ENCODE measurements at places on chromosomes 1 and 21.

GRCh38 chr1:157562515-157562914, 10.2 kb upstream of the FCRL5 start:
- H3K4me3 ChIP-seq: no peak overlapping the region
- H3K27ac ChIP-seq: no peak overlapping the region
- H3K36me3 ChIP-seq: no peaks in the 10 kb centered on the region

- no peak overlapping the region for H3K27ac ChIP-seq
- peaks cover 5% of the 10 kb centered on the region for H3K4me1 ChIP-seq
- peaks cover 4% of the 10 kb centered on the region for H3K36me3 ChIP-seq
- H3K4me3 ChIP-seq: no peak overlapping the region
Observed at GRCh38 chr1:21379571-21379970, 60.4 kb upstream of the NBPF3 start.

- H3K4me1 ChIP-seq: peaks cover 35% of the 10 kb centered on the region
- H3K27me3 ChIP-seq: no peaks in the 10 kb centered on the region
- no peak overlapping the region for H3K27ac ChIP-seq
Observed at GRCh38 chr1:235079443-235080296, 49.0 kb downstream of the TOMM20 start.

- H3K4me3 ChIP-seq: no peak overlapping the region
- no peak overlapping the region for H3K27ac ChIP-seq
- no peaks in the 10 kb centered on the region for H3K36me3 ChIP-seq
- no peaks in the 10 kb centered on the region for H3K27me3 ChIP-seq
Observed at GRCh38 chr1:110337704-110338308, 1.4 kb upstream of the RBM15 start.

DNA sequence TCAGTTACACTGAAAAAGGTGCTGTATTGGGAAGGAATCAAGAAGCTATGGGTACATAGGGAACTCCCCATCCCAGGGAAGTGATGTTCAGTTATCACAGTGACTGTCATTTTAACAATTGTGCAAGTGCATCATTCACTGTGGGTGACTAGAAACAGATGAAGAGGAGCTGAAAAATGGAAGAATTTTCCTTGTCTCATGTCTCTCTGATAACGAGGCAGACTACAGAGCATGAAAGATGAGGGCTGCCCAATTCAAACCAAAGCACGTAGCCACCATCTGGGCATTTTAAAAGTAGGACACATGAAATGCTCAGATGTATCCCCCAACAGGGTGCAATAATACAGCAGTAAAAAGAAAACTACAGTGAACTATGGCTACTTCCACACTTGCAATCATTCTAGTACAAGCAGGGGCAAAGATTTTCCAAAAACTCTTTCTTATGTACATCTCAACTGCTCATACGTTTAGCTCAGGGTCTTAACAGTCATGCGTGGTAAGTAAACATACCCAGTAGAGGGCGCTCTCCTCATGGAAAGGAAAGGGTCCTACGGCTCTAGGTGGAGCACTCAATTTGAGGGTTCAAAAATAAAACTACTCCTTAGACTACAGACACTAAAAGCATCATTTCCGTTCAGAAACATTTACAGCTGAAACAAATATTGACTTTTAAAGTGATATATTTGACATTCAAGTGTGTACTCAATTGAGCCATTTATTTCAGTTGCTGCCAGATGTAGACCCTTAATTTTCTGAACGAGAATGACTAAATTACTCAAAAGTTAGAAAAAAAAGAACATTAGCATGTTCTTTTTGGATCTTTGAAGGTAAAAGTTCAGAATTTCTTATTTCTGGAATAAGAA, 143.2 kb downstream of the KCTD3 start:
- H3K4me3 ChIP-seq: no peak overlapping the region
- H3K4me1 ChIP-seq: no peaks in the 10 kb centered on the region
- H3K27me3 ChIP-seq: no peaks in the 10 kb centered on the region
- no peak for DNase-seq
- no peaks in the 10 kb centered on the region for H3K36me3 ChIP-seq

DNA sequence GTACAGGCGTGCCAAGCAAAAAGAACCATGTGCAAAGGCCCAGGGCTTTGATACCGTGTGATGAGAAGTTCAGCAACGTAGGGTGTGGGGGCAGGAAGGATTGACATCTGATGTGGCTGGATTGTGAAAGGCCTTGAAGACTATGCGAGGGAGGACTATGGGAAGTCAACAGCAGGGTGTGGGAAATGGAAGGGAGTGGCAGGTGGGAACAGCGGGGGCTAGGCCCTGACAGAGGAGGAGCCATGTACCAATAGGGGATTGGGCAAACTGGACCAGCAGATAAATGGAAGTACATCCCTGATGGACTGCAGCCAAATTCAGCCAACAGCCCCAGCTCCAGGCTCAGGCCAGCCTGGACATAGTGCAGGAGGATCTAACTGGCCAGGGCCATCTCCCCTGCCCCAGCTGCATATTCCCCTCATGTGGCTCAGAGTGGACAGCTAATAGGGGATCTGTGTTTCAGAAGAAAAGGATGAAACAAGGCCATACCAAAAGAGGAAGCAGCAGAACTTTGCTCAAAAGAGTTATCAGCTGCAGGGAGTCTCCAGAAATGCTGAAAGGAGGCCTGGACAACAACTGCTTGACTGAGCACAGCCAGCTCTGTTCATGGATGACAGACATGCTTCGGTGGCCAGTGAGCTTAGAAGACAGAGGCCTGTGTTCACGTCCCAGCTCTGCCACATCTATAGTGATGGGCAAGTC, 140.2 kb upstream of the SGIP1 start:
- no peak overlapping the region for H3K27ac ChIP-seq
- H3K4me1 ChIP-seq: peaks cover 2% of the 10 kb centered on the region
- no peaks in the 10 kb centered on the region for H3K27me3 ChIP-seq
- no peak overlapping the region for H3K4me3 ChIP-seq
- DNase-seq: no peak

DNA sequence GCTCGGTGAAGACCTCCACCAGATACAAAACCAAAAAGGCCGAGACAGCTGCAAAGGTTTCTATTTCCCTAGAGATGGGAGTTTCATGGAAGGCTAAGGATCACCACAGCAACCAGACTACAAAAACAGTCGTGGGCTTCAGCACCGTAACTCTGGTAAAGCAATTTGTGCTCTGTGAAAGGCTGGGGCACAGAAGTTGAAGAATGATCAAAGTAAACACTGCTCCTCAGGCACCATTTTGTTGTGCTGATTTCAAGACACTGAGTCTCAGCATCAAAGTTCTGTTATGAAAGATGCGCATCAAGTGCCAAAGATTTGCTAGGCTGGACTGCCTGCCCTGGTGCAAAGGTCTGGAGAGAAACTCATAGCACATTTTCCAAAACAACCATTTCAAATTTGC, 116.2 kb downstream of the TGFBR3 start:
- no peak overlapping the region for H3K4me3 ChIP-seq
- H3K27me3 ChIP-seq: no peaks in the 10 kb centered on the region
- DNase-seq: no peak
- peaks cover 2% of the 10 kb centered on the region for H3K36me3 ChIP-seq
- H3K4me1 ChIP-seq: peaks cover 6% of the 10 kb centered on the region

DNA sequence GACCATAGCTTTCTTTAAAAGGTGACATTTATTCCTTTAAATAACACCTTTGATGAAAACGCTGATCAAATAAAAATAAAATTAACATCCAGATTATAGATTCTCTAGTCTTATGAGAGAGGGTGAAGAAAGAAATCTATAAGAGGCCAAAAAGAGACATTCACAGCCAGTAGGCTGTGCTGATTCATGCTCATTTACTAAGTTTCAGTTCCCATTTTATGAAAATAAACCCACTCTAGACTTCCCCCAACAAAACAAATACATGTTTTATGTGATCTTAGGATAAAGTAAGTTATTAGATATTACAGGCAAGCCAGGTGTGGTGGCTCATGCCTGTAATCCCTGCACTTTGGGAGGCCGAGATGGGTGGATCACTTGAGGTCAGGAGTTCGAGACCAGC, 21.1 kb downstream of the ESRRG start:
- H3K27ac ChIP-seq: no peak overlapping the region
- H3K27me3 ChIP-seq: no peaks in the 10 kb centered on the region
- no peaks in the 10 kb centered on the region for H3K36me3 ChIP-seq
- no peaks in the 10 kb centered on the region for H3K4me1 ChIP-seq
- no peak overlapping the region for H3K4me3 ChIP-seq
- no peak for DNase-seq

DNA sequence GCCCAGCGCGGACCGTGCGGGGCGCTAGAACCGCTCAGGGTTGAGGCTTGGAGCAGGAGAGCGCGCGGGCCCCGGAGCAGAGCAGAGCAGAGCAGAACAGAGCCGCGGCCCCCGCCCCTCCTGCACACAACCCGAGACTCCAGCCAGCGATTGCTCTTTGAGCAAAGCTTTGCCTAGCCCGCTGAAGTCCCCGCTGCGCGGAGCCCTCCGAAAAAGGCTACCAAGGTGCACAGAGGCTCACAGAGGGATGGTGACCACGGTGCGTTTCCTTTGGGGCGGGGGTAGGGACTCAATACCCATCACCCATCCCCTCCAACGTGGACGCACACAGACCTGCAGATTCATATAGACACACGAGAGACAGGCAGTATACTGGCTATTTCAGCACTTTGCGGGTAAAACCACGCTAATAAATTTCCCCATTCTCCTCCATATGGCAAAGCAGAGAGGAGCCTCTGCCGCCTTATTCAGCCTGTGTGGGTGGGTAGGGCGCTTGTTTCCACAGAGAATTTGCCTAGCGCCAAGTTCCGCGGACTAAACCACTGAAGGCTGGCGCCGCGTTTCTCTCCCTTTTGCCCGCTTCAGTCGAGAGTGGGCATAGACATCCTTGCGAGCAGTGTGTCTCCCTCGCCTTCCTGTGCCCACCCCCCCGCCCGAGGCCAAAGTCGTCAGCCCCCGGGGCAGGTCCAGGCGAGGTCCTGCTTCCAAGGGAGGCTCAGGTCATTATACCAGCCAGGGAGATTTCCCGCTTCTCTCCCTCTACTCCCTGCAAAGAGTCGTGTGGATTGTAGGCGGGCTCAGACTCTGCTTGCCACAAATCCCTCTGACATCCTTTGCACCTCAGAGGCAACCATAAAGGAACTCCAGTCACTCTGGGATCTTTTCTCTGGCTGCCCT, 8.5 kb downstream of the HLX start:
- H3K36me3 ChIP-seq: peaks cover 3% of the 10 kb centered on the region
- peaks cover 91% of the 10 kb centered on the region for H3K27me3 ChIP-seq
- H3K4me1 ChIP-seq: no peaks in the 10 kb centered on the region
- no peak for DNase-seq

- no peak for DNase-seq
- no peak overlapping the region for H3K27ac ChIP-seq
- H3K4me1 ChIP-seq: peaks cover 4% of the 10 kb centered on the region
- H3K27me3 ChIP-seq: no peaks in the 10 kb centered on the region
Observed at GRCh38 chr1:175713381-175713780, 30.0 kb downstream of the TNR start.

- H3K4me1 ChIP-seq: peaks cover 34% of the 10 kb centered on the region
- H3K4me3 ChIP-seq: no peak overlapping the region
- no peak for DNase-seq
Observed at GRCh38 chr1:214296860-214297745, 16.1 kb downstream of the SMYD2 start.

GRCh38 chr1:212067787-212068186, 32.2 kb downstream of the DTL start:
- no peaks in the 10 kb centered on the region for H3K36me3 ChIP-seq
- no peak overlapping the region for H3K4me3 ChIP-seq
- H3K27ac ChIP-seq: no peak overlapping the region

GRCh38 chr1:225911191-225912130, 12.6 kb downstream of the PYCR2 start:
- peak overlapping the region; percentile 76 for H3K27ac ChIP-seq
- DNase-seq: peak; percentile 76
- H3K4me1 ChIP-seq: peaks cover 18% of the 10 kb centered on the region
- no peaks in the 10 kb centered on the region for H3K27me3 ChIP-seq

GRCh38 chr1:203638950-203639349, 12.3 kb downstream of the ATP2B4 start:
- no peak for DNase-seq
- H3K36me3 ChIP-seq: no peaks in the 10 kb centered on the region
- H3K27ac ChIP-seq: peak overlapping the region; percentile 93
- peak overlapping the region; percentile 75 for H3K4me3 ChIP-seq
- H3K27me3 ChIP-seq: no peaks in the 10 kb centered on the region
